DMS79 treated with DMSO at 0.1 percent for 48 hours (cell line): ENCODE measurements at places on chromosomes 13 and 19.

GRCh38 chr13:43495732-43496131, 291.0 kb downstream of the ENOX1 start:
- DNase-seq, result no peak

DNA sequence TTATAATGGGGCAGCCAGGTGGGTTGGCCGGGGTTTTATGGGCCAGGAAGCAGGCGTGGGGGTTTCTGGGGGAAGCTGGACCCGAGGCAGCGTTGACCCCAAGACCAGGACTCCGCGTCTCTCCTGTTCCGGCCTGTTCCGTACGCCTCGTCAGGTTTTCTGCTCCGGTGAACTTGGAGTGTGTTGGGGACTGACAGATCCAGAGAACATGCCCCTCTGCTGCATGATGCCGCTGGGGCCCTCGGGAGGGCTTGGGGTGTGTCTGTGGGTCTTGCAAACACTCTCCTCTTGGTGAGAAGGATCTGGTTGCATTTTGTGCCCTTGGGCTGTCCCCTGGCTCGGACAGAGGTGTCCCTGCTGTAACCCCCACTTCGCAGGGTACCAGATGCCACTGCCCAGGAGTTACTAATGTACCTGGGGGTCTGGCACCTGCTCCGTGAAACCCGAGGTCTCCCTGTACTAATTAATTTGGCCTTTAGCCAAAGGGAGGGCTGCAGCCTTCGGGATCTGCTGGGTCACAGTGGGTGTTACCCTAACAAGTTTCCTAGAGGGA, 15.6 kb downstream of the KDM4B start:
- peak; percentile 88 for DNase-seq

DNA sequence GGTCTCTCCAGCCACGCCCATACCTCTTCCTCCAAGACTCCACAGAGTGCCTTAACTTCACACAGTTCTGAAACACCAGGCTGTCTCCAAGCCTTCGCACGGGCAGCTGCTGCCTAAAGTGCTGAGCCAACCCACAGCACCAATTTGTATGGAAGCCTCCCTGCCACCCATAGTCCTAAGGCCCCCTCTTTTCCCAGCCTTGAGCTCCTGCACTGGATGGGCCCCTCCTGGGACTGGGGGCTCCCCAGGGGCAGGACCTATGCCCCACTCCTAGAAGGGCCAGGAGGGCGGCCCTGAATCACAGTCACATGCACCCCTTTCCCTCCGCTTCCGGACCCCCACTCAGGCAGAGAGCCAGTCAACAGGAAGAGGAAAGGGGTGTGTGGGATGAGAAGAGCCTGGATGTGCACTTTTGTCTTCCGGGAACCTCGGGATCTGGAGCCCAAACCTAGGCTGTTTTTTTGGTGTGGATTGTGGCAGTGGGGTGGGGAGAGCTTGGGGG, 5.1 kb upstream of the FCER2 start:
- DNase-seq, result no peak

DNA sequence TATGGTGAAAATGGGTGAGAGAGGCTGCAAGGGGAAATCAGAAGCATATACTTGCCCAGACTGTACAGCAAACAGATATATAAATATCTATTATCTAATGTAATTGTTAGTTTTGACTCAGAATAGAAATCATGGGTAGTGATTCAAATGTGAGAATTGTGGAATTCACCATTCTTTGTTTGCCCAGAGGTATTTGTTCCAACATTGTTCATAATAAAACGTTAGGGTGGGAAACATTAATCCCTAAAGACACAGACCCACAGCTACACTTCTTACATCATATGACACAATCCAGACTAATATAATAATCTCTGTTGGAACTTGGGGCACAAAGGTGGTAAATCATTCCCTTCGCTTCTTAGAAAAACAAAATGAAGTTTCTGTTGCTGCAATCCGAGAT, 646.5 kb upstream of the SLITRK6 start:
- DNase-seq, result no peak

- DNase-seq, result no peak
Measured at GRCh38 chr19:13309864-13310263, 159.7 kb downstream of the IER2 start.

DNA sequence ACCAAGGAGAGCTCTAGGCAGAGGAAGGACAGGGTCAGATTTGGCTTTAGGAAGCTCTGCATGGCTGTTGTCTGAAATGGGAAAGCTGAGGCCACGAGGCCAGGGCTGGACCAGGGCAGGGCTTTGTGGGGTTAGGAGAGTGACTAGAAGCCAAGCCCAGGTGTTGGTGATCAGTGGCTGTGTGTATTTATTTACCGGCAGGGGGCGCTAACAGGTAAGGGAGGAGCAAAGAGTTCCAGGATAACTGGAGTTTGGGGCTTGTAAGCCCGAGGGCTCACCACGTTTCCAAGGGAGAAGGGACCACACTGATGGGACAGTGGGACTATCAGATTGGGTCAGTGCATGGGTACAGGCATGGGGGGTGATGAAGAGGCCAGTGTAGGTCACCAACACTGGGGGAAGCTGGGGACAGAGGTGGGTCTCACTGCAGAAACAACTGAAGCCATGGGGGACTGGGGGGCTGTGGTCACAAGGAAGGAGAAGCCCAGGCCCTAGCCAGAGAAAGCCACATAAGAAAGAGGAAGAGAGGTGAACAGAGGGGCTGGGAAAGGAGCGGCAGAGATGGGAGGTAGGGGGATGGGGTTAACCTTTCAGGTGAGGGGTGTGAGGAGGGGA, 3.9 kb downstream of the TMEM147 start:
- DNase-seq, result peak; percentile 49

GRCh38 chr13:97028441-97029299, 34.4 kb upstream of the OXGR1 start:
- DNase-seq, result peak; percentile 43

GRCh38 chr19:27890206-27890605, 1322.7 kb downstream of the UQCRFS1 start:
- DNase-seq, result no peak

- DNase-seq, result no peak
Measured at GRCh38 chr19:1410136-1410786, 2.9 kb downstream of the DAZAP1 start.

GRCh38 chr13:65656740-65657329, 1573.3 kb downstream of the PCDH9 start:
- DNase-seq, result no peak

- DNase-seq, result peak; percentile 74
Measured at GRCh38 chr19:18254546-18255503, 19.4 kb downstream of the IQCN start.

GRCh38 chr19:6868351-6868750, 19.0 kb upstream of the ADGRE1 start:
- no peak for DNase-seq

GRCh38 chr13:20363603-20364002, 131.5 kb upstream of the GJB6 start:
- DNase-seq, result no peak
